ENCODE measurements at places on chromosomes 3 and 15. TPM values are rescaled to one million over a fixed set of nuclear protein-coding genes. Genes with fewer than 3 reads are reported as not detected.

The WDR5B gene
- 7.6 TPM for total RNA-seq

GRCh38 chr3:94159062-94159828 lies 96.4 kb downstream of the NSUN3 start:
- no peak overlapping the region for H3K4me3 ChIP-seq
- H3K36me3 ChIP-seq = no peaks in the 10 kb centered on the region
- no peaks in the 10 kb centered on the region for H3K4me1 ChIP-seq

GRCh38 chr3:15409239-15409638 lies 18.1 kb downstream of the METTL6 start:
- no peak for DNase-seq
- H3K27ac ChIP-seq = no peak overlapping the region
- H3K4me1 ChIP-seq = no peaks in the 10 kb centered on the region
- H3K4me3 ChIP-seq = no peak overlapping the region

The OSBPL10 gene
- 7.6 TPM for total RNA-seq
